ENCODE measurements at places on chromosomes 1 and 21. TPM values are rescaled to one million over a fixed set of nuclear protein-coding genes. Genes with fewer than 3 reads are reported as not detected.

GRCh38 chr21:17352996-17353655, 159.7 kb upstream of the CXADR start:
- DNase-seq: no peak

- DNase-seq: no peak
Measured at GRCh38 chr1:236543065-236543669, 19.4 kb downstream of the LGALS8 start.

GRCh38 chr1:240190881-240191401, 99.3 kb downstream of the FMN2 start:
- DNase-seq: peak; percentile 85

- DNase-seq: peak; percentile 94
Measured at GRCh38 chr1:185441605-185442004, 124.6 kb upstream of the IVNS1ABP start.

DNA sequence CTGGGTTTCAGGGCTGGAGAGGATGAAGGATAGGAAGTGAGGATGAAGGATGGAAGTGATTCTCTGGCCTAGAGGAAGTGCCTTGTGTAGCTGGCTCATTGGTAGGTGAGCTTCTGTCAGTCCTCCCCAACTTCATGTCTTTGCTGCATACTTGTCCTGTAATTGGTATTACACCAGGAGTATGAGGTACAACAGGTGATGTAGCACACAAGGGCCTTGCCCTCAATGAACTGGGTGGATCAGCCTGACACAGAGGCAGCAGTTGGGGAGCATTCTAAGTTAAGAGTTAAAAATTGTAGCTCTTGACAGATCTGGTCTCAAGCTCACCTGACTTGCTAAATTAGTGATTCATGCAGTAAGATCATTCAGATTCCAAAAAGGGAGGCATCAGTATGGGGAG, 37.9 kb upstream of the CACNA1E start:
- no peak for DNase-seq

DNA sequence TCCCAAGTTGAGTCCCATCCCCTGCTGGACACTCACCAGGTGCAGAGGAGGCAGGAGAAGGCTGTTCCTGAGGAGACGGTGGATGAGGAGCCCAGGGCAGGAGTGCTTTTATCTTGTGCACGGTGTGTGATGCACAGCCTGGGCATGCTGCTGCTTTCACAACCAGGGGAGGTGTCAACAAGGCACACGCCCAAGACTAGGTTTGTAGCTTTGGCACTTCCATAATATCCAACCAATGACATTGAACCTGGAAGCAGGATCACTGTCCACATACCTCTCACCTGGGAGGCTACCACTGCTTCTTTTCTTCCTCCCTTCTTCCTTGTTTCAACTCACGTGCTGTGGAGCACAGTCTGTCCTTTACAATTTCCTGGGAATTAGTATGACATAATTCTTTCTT, at the start of gene LCE3D:
Gene LCE3D (minus strand): TSS at position 84 of the 400 bp plus-strand sequence. CDS start 580 bp downstream, outside the sequence.
- no peak for DNase-seq

DNA sequence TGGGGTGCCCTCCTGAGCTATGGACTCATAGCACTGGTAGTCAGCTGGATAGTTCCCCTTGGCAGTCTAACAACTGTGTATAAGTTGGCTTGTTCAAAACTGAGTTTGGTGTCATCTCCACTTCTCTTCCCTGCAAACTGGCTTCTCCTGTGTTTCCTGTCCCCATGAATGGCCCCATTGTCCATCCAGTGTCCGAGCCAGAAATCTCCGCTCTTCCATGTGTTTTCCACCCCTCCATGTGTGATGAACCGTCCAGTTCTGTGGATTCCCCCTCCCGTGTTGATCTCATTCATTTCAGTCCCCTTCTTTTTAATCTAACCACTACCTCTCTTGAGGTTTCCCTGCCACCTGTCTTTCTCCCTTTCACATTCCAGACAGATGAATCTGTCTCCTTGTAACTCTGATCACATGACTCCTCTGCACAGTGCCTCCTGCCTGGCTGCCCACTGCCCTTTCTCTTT, 195.7 kb downstream of the ROR1 start:
- peak; percentile 91 for DNase-seq

DNA sequence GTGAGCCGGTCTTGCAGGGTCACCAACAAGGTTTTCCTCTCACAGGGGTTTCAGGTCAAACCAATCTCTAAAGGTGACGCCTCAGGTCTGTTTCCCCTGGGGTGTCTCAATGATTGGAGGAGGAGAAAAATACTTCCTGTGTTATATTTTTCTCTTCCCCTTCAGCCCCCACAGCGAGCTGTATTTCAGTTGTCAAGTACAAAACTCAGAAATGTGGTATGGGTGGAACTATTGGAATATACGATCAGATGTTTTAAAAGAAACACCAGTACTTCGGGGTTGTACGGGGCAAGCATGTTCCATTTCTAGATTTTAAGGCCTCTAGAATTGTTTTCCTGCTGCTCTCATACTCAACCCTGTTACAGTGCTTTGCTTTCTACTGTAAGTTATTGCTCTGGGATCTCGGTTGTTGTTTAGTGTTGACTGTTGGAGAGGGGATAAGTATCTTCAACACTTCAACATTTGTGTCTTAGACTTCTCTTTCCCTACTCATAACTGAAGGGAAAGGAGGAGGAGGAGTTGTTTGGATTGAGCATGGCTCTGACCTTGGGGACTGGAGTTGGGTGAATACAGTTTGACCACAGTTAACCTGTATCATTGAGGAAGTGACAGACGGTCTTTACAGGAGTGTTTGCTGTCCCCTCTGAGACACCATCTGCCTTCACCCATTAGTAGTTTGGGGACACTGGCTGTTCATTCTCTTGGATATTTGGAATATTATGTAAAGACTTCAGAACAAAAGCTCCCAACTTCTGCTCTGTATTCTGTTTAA, 2.0 kb downstream of the MAPKAPK2 start:
- DNase-seq: no peak

DNA sequence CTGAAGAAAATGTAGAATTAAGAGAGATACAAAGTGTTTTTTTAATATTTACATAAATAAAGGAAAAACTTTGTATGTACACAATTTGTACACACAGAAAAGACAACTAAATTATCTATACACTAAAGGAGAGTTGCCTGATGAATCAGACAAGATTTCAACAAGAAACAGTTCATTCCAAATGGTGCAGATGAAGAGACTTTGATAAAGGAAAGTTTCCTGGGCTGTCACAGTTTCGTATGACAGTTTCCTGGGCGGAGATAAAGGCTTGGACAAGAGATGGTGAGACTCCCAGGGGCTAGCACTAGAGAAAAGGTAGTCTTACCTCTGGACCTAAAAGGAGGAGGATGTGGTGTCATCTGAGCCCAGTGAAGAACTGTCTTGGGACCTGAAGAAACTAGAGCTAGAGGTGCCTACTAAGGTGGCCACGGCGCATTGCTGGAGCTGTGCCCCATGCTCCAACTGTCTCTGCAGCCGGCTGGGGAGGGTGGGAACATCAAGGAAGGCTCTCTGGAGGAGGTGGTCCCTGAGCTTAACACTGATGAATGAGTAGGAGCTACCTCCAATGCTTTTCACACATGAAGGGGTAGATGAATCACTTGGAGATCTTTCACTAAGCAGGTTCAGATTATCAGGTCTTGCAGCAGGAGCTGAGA, 32.2 kb downstream of the ETS2 start:
- no peak for DNase-seq

DNA sequence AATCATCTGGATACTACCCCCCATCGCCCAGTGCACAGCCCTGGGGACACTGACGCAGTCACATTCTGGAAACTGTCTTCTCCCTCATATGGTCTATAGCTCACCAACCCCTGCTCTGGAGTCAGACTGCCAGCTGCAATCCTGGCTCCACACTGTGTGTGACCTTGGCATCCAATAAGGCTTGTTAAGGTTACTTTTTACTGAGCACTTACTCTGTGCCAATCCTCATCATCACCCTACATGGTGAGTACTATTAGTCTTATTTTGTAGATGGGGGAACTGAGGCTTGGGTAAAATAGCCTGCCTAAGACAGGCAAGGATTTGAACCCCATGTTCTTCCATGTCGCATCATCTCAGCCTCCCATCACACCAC, 34.9 kb downstream of the AHDC1 start:
- no peak for DNase-seq

- DNase-seq: no peak
Measured at GRCh38 chr1:156389311-156389710, 20.3 kb downstream of the RHBG start.

The FAM110D gene
- total RNA-seq: not detected

The NUDT4B gene
- total RNA-seq: 11.6 TPM

The KDF1 gene
- 7.1 TPM for total RNA-seq
